Kidney capillary endothelial cell (primary cell): ENCODE measurements at places on chromosomes 12 and 14.

- no peak for DNase-seq
Measured at GRCh38 chr14:62655166-62655565, 390.1 kb downstream of the KCNH5 start.

GRCh38 chr12:114682785-114683708 is 928 bp downstream of the TBX3 start:
- no peak for DNase-seq

DNA sequence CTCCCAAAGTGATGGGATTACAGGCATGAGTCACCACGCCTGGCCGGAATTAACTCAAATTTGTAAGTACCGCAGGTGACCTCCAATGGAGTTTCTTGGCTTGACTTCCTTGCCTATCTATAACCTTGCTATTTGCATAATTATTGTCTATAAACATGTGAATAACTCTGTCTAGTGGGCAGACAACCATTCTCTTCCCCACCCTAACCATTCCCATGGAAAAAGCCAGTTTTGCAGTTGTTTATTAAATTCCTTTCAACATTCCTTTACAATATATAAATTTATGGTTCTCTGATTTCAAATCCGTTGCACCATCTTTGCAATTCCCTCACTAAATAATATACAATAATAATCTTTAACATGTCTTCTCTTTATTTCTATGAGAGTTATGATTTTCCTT is 61.0 kb upstream of the ZDHHC17 start:
- DNase-seq = no peak

DNA sequence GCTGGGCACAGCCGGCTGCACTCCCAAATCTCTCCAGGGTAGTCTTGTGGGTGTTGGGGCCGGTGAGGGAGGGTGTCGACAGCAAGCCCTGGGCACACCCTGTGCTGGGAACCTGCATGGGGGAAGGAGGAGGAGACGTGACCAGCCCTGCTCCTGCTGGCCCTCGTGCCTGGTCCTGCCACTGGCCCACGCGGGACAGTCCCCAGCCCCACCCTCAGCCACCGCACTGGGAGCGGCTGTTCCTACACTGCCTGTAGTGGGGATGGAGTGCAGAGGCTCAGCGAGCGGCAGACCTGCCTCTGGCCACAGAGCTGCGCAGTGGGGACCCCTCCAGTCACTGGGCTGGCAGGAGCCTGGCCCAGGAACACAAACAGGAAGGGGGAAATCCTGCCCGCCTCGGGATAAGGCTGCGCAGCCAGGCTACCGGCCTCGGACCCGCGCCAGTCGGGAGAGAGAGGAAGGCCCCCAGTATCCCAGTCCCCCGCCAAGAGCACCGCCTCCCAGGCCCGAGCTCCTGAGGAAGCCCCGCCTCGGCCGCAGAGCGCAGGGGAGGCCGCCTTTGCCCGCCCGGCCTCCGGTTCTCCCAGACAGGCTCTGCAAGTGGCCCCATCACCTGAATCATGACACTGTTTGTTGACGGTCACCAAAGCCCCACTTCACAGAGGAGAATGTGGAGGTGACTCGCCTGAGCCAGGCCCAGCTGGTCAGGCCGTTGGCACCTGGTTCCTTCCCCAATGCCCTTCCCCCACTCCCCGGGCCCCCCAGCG is 10.6 kb downstream of the AHNAK2 start:
- DNase-seq = no peak

DNA sequence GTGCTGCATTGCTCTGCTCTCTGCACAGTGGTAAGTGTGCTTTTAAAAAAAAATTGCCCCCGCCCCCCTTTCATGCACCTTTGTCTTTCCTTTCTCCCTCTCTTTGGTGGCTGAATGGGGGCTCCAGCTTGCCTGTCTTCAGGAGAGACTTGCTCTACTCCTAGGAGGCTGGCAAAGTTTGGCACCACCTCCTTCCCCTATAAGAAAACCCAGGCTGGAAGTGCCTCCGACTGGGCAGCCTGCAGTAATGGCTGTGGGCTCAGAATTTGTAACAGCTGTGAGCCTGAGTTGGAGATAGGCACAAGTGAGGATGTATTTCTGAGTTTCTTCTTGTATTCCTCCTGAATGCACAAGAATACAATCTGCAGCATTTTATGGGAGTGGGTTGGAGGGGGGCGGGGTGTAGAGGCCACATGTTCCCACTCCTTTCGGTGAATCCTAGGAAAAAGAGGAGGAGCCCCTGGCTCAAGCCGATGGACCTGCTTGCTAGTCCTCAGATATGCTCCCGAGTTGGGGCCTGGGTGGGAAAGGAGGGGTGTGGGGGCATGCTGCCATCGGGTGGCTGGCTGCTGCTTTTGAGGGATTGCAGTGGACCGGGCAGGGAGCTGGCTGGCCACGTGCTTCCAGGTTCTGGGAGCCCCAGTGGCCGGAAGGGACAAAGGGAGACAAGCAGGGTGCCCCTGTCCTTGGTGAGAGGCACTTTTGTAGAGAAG is 124.3 kb downstream of the TSPAN9 start:
- DNase-seq = no peak

GRCh38 chr12:45933504-45933903 is 56.9 kb downstream of the SCAF11 start:
- no peak for DNase-seq

- no peak for DNase-seq
Measured at GRCh38 chr12:125128439-125129178, 63.4 kb downstream of the AACS start.

- DNase-seq = no peak
Measured at GRCh38 chr14:85279407-85279806, 250.5 kb upstream of the FLRT2 start.

GRCh38 chr14:52048116-52048515 is 20.7 kb downstream of the NID2 start:
- DNase-seq = no peak

GRCh38 chr14:77485256-77485655 is 13.4 kb downstream of the ISM2 start:
- no peak for DNase-seq

DNA sequence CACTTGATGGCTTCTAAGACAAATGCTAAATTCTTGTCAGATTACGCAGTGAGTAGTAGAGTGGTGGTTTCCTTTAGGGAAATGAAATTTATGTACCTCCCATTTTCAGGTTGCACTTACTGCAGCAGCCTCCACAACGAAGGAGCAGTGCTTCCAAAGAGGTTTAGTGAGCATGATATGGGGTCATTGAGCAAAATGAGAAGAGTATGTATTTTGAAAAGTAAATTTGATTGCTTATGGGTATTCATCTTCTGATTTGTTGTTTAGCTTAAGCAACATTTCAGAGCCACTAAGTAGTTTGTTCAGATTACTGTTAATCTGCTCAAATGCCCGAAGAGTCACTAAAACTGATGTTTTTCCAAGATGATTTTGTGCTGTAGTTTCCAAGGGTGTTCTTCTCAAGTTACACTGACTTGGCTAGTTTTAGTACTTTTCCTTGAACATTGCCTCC is 493.6 kb downstream of the PCNX1 start:
- no peak for DNase-seq

DNA sequence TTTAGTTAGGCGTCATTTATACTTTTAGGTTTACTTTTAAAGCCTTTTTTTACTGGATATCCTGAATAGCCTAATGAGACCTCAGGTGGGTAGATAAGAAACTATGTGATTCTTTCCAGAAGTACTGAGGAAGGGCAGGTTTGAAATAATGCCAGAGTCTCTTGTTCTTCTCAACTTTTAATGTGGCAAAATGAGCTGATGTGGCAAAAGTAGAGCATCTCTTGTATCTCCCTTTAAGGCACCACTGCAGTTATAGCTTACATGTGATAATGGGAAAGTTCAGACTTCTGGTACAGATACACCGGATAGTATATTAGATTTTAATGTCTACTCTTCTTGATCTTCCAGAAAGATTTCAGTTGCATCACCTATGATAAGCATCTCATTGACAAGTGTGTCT is 1124.8 kb downstream of the LRFN5 start:
- no peak for DNase-seq

GRCh38 chr12:91138337-91138920 is 27.1 kb upstream of the LUM start:
- DNase-seq = no peak

GRCh38 chr14:77782202-77782601 is 17.7 kb upstream of the ADCK1 start:
- no peak for DNase-seq

DNA sequence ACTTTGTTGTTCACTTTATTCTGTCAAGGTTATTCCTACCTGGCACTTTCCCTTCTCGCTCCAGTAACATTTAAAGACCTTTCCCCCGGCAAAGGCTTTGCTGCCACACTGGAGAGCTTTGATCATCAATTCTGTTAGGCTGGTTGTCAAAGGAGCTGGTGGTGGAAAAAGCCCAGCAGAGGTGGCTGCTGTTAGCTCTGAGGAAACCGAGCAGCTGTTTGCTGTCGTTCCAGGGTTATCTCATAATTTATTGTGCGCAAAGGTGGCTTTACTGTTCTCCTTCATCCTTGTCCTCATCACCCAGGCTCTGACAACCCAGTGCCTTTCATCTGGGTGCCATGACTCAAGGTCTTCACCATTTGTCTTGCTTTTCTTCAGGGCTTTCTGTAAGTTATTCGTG is 38.2 kb upstream of the CRADD start:
- no peak for DNase-seq

DNA sequence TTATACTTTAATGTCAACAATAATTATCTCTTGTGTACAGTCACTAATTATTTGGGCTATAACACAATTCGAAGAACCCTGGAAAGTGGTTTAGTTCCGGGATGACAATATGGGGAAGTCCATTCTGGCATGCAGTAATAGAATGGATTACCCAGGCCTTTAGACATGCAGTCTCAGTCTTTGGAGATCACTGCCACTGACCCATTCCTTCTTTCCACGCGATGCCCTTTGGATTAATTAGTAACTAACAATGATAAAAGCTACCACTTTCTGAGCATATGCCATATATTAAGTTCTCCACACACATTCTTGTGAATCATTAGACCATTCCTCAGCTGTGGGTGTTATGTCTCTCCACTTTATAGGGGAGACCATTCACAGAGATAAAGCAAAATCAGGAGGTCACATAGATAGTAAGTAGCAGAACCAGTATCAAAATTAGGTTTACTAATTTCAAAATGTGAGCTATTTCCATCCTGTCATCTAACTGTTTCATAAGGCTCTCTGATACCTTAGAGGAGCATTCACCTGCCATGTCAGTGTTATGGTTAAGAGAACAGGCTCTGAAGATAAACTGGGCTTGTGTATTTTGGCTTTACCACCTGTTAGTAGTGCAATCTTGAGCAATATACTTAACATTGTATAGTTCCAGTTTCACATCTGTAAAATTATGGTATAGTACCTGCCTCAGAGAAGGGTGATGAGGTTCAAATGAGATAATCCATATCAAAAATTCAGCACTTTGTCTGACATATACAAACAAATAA is 27.2 kb upstream of the KCNJ8 start:
- no peak for DNase-seq

DNA sequence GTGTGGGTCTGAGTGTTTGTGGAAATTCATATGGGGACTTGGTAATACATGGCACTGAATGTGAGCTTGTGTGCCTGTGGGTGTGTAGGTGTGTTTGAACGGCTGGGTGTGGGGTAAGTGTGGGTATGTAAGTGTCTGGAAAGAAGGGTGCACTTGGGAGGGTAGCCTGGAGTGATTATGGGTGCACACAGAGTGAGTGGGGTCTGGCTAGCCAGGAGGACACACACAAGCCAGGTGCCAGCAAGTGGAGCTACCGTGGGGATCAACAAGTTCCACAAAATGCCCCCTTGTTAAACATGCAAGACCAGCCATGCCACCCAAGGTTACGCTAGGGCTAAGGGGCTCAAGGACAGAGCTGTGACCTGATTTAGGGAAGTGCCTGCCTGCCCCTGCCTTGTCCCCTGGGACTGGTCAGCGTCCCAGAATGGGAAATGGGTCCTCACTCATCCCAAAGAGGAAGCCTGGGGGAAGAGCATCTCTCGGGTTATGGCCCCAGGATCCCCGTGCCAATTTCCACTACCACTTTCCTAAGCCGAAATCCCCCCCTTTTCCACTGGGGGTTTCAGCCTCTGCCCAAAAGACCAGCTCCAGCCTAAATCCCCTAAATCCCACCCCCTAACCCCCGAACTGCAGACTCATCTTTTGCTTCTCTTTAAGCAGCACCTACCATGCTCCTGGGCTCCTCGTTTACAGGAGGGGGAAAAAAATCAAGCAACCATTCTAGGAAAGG is 118.6 kb downstream of the DICER1 start:
- no peak for DNase-seq

GRCh38 chr12:24398605-24399004 is 449.1 kb upstream of the SOX5 start:
- DNase-seq = no peak

- DNase-seq = no peak
Measured at GRCh38 chr12:105676694-105677093, 346.2 kb downstream of the C12orf75 start.

DNA sequence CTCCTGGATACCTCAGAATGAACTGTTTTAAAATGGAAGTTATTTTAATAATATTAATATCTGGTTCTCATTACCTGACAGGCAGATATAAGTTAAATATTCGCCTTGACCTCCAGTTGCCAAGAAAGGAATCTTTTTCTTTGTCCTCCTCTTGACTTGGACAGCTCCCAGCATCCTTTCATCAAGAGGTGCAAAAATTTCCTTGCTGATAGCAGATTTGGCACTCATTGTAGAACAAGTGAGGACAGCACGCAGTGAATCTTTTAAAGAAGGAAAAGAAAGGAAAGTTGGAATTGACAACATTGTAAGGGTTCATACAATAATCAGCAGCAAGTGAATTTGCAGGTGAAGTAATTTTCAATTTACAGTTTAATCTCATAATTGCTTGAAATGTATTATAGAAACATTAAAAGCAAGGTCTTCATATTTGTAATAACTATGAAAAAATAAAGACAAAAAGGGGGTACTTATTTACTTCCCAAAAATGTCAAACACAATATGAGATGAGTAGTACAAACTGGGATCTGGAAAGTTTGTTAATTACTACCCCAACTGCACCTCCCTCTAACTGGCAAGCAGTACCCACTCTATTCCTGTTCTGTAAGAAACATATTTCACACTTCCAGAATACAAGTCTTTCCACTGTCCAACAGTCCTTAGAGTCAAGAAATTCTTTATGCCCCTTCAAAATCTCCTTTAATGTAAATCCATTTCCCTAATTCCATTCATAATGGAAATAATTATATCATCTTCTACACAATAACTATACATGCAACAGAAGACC is 75.2 kb downstream of the STXBP6 start:
- DNase-seq = no peak

DNA sequence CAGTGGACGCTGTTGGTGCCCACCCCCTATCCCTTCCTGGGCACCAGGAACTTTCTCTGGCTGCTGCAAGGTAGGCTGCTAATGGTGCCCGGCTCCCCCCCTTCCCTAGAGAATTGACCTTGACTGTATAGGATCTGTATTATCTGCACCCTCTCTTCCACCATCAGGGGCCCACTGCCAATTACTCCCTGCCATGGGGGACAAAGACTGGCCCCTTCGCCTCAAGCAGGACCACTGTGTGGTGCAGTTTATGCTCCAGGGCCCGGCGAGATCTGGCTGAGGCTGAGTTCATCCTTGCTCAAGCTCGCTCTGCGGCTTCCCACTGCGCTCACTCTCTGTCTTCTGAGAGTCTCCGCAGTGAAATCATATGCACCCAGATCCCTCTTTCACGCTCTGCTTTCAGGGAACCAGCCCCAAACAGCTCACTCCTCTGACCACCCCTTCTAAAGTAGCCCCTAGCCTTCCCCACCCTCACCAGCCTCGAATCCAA is 95.2 kb downstream of the LGMN start:
- DNase-seq = no peak

GRCh38 chr12:106044773-106045172 is 94.0 kb downstream of the NUAK1 start:
- DNase-seq = no peak

- peak; percentile 85 for DNase-seq
Measured at GRCh38 chr12:118357257-118358007, 15.3 kb downstream of the TAOK3 start.
